ENCODE measurements at places on chromosomes 11 and 22.

GRCh38 chr11:17547051-17547577 is at the start of gene OTOG:
Gene OTOG (plus strand): TSS chr11:17547259. CDS start chr11:17547373, 114 bp downstream.
- peak; percentile 74 for DNase-seq

GRCh38 chr11:36333468-36333867 is 37.4 kb downstream of the PRR5L start:
- no peak for DNase-seq

- no peak for DNase-seq
Measured at GRCh38 chr11:118742304-118742703, 48.7 kb downstream of the DDX6 start.

DNA sequence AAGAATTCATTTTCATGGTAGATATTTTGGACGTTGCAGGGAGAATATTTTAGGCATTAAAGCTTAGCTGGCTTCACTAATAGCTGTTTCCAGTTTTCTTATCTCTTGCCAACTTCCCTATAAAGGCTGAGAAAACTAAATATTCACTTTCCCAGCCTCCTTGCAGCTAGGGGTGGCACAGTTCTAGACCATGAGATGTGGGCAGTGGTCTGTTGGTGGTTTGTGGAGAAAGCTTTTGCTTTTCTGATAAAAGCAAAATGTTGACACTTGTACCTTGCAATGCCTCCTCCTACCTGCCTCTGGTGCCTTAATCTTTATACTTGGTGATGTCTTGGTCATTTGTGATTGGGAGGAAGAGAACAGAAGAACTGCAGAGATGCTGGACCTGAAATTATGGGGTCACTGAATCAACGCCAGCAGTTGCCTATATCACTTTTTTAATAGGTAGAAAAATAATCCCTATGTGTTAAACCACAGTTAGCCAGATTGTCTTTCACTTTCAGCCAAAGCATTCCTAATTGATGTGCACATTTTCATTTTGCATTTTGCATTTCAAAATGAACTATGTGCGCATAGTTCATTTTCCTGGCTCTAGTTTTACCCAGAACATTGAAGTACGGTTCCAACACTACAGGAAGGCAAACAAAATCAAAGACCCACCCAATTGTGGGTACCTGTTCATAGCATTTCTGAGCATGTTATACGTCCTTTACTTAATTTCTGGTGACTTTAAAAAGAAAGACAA is 24.9 kb upstream of the ABTB2 start:
- DNase-seq: no peak

GRCh38 chr11:108960501-108960900 is 295.6 kb downstream of the DDX10 start:
- DNase-seq: no peak

DNA sequence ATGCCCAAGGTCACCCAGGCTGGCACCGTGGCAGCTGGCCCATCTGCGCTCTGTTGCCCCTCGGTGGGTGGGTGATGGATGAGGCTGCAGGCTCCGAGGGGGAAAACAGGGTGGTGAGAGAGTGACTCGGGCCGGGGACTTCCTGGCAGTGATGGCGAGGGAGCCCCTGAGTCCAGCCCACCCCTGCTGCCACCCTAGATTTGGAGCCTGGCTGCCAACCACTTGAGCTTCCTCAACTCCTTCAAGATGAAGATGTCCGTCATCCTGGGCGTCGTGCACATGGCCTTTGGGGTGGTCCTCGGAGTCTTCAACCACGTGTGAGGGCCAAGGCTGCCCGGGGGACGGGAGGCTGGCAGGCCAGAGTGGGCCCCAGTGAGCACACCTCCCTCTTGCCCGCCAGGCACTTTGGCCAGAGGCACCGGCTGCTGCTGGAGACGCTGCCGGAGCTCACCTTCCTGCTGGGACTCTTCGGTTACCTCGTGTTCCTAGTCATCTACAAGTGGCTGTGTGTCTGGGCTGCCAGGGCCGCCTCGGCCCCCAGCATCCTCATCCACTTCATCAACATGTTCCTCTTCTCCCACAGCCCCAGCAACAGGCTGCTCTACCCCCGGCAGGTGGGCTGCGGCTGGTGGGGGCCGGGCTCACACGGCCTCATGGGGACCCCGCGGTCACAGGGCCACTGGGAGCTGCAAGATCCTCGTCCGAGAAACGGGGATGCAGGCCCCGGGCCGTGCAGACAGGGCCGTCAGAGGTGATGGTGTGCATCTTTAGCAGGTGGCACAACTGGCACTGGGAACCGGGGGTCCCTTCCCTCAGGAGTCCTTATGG is 10.1 kb downstream of the TCIRG1 start:
- no peak for DNase-seq

DNA sequence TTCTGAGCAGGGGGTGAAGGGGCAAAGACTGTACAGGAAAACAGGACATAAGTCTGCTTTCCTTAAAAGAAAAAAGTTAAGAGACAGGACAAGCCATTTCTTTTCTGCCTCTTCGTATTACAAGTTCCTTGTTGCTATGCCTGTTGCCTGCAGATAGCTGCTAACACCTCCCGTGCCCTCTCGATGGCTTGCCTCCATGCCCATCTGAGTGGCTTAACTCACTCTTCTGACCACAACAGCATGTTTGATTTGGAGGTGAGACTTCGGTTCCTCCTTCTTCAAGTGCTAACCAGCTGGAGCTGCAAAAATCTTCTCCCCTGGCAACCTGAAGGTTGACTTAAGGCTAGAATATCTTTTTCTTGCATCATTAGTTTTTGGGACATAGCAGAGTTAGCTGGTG is 103.1 kb downstream of the PRR5L start:
- DNase-seq: no peak

GRCh38 chr11:34351687-34352469 is 5.9 kb downstream of the ABTB2 start:
- DNase-seq: no peak

GRCh38 chr11:71499125-71499524 is 27.9 kb upstream of the KRTAP5-7 start:
- DNase-seq: no peak

GRCh38 chr11:36628765-36629244 is 30.8 kb upstream of the RAG2 start:
- no peak for DNase-seq

DNA sequence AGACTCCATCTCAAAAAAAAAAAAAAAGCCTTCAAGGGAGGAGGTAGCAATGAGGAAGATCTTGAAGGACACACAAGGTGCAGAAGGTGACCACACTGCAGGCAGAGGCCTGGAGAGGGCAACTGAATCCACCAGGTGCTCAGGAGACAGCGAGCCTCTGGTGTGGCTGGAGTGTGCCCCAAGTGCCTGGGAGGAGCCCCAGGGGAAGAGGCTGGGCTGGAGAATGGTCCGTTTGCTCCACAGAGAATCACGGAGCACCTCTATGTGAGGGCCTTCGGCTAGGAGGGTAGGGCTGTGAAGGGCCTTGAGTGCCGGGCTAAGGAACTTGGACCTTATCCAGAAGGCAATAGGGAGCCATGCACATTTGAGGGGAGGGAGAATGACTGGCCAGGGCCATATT is 50.3 kb downstream of the ARRB1 start:
- no peak for DNase-seq

GRCh38 chr11:7635708-7636107 is 37.6 kb downstream of the CYB5R2 start:
- DNase-seq: no peak

DNA sequence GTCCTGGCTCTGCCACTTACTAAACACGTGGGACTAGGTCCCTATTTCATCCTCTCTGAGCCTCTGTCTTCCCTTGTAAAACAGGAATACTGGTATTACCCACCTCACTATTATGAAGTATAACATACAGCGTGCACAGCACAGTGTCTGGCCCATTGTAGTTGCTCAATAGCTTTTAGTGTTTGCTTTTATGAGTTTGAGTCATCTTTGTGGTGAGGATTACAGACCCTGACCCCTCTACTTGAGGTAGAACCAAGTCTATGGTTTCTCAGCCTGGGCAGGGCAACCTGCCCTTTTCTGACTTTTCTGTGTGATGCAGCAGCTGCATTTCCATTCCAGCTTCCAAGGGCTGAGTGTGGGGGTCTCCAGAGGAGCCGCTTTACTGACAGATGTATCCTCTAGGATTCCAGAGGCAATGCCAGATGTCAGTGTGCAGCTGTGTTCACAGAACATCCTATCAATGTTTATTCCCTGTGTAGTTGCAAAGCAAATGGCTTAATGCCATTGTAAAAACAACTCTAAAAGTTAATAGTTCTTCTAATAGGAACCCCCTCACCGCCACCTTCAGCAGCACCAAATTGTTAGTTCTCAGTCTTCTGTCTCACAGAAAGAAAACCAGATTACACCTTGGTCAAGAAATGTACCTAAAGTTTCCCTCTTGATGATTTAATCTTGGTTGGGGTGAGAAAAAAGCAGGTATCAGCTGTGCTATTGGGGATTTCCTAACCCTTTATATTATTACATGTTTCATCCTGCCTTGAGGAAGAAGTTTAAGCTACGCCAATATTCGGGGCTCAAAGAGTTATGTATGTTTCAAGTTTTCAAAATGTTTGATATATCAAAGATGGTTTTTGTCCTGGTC is 16.8 kb downstream of the PRR5L start:
- no peak for DNase-seq

DNA sequence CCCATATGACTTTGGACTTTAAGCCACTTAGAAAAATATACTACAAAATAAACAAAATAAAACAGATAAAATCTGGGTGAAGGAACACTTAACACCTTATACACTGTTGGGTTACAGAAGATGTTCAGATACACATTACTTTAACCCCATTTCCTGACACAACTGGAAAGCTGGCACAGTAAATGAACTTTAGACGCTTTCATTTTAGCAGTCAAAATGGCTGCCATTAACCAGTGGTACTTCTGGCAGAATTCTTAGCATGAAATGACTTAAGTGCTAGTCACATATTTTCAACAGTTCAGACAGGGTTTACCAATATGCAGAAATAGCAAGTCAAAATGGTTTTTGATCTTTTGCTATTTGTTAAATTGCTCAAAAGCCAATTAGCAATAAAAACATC is 37.9 kb downstream of the PIK3C2A start:
- DNase-seq: no peak

DNA sequence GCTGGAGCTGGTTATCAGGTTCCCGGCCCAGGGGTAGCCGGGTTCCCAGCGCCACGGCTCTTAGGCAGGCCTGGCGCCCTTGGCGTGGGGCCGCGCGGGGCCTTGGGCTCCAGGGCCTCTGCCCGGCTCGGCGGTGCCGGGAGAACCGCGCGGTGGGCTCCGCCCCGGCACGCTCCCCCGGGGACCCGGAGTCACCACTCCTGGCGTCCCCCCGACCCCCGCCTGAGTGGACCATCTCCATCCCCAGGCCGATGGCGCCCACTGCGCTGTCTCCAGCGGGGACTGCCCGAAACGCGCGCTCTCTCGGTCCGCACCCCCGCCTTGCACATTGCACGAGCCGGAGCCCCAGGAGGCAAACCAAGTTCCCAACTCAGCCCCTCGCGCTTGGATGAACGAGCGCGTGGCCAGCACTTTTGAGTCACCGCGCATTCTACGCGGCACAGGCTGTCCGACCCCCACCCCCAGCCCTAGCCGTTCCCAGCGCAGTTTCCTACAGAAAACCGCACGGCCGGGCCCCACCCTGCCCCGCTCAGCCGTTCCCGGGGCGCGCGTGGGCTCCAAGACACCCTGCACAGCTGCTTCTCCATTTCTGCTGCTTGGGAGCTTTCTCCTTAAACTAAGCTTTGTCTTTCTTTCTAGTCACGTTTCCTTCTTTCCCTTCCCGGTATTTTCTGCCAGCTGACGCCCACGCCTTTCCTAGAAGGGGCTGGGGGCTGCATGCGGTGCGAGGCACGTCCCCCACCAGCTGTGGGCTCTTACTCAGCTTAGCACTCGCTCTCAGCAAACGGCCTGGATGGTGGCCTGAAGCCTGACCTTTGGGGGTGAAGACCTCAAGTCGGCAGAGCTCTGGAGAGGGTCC is 650 bp upstream of the CHID1 start:
- no peak for DNase-seq

DNA sequence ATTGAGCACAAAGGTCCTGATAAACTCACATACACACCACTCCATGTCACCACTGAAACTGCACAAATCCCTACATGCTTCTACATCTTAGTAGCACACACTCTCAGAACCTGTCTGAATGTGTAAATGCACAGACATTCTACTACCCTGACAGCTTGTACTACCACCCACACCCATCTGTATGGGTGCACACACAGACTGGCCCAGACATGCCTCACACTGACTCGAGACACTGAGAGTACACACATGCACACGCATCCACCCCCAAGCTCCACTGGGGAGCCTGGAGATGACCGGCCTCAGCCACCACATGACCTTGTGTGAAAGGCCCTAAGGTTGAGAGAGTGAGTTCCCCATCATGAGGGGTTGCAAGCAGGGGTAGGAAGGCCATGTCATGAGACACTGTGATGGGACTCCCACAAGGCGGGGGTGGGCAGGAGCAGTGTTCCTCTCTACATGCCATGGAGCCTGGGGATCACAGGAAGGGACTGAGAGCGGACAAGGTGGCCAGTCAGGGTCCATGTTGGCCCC is 28.1 kb downstream of the ARAP1 start:
- no peak for DNase-seq

- no peak for DNase-seq
Measured at GRCh38 chr11:17764446-17765218, 30.1 kb downstream of the KCNC1 start.

DNA sequence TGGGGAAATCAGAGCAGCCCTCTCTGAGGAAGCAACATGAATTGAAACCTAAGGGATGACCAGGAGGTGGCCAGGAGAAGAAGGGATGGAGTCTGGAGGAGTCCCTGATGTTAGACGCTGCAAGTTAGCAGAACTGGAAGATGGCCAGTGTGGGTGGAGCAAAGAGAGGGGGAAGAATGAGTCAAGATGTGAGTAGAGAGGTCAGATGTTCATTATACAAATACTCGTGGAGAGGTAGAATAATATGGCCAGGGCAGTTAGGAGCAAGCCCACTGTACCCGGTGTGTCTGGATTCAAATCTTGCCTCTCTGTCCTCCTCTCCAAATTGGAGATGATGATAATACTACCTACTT is 242.0 kb downstream of the TENM4 start:
- DNase-seq: no peak

GRCh38 chr22:46887978-46888377 is 125.5 kb downstream of the TBC1D22A start:
- no peak for DNase-seq

GRCh38 chr22:27699383-27700019 is 102.1 kb downstream of the MN1 start:
- DNase-seq: no peak

DNA sequence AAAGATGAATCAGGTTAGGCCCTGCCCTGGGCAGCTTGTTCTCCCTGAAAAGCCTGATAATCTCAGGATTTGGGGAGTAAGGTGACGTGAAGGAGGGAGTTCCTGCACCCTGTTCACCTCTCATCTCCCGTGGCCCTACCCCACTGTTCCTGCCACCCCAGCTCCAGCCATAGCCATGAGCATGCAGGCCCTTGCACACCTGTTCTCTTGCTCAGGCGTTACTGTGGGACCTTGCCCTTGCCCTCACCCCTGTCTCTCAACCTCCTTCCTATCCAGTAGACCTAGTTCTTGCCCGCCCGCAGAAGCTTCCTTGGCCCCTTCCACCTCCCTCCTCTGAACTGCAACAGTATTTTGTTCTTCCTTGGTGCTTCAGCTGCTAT is 15.0 kb downstream of the TSKU start:
- no peak for DNase-seq

DNA sequence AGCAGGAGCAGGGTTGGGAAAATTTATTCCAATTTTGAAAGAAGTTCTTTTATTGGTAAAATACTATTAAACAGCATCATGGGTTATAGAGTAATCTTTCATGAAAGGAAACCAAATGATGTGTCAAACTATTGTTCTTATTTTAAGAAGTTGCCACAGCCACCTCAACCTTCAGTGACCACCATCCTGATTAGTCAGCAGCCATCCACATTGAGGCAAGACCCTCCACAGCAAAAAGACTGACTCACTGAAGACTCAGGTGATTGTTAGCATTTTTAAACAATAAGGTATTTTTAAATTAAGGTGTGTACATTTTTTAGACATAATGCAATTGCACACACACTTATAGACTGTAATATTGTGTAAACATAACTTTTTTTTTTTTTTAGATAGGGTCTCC is 3.7 kb upstream of the HEPHL1 start:
- no peak for DNase-seq

Measured in NCI-H2107 (cell line).